Germinal center (tissue), 1 donor: ENCODE measurements at places on chromosomes 2 and 18.

DNA sequence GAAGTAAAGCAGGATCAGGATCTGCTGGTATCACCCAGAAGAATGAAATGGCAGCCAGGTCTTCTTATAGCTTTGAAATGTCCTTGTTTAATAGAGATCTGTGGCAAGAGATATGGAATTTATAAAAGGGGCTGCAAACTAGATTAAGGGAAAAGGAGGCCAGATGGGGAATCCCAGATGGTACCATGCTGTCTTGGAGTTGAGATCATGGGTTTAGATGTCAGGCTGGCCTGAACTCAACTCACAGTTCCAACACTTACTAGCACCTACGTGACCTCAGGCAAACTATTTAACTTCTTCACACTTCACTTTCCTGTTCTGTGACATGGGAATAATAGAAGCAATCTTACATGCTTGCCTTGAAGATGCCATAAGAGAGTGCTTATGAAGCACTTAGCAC lies 188.2 kb downstream of the ALK start:
- DNase-seq: no peak

- DNase-seq: no peak
Measured at GRCh38 chr2:225437319-225437718, 37.8 kb downstream of the NYAP2 start.

GRCh38 chr2:65655000-65655399 lies 222.6 kb upstream of the SPRED2 start:
- DNase-seq: no peak

GRCh38 chr2:26401739-26402541 lies at the start of gene DRC1:
TSS of gene DRC1 (plus strand) at chr2:26401920. CDS start at chr2:26401990, 70 bp downstream.
- peak; percentile 57 for DNase-seq

GRCh38 chr2:26925100-26925791 lies 45.2 kb upstream of the MAPRE3 start:
- no peak for DNase-seq

DNA sequence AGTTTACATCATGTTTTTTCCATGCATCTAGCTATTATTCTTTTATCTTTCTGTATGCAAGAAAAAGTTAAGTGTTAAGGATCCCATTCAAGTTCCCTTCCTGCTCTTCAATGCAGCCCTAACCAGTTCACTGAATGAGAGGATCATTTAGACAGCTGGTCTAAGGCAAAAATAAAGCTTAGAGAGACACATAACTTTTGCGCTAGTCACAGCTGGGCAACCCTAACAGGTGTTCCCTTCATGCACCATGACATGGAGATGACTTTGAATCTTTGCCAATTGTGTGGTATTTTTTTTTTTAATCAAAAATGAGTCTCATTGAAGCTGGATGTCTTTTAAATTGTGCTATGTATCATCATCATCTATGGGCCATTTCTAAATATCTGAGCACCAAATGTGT lies 393.8 kb upstream of the CYRIA start:
- no peak for DNase-seq

GRCh38 chr2:214135966-214136365 lies 274.9 kb upstream of the VWC2L start:
- no peak for DNase-seq

- DNase-seq: no peak
Measured at GRCh38 chr2:230410263-230410662, 5.7 kb upstream of the SP100 start.

- DNase-seq: no peak
Measured at GRCh38 chr18:22283397-22283796, 114.0 kb downstream of the GATA6 start.

DNA sequence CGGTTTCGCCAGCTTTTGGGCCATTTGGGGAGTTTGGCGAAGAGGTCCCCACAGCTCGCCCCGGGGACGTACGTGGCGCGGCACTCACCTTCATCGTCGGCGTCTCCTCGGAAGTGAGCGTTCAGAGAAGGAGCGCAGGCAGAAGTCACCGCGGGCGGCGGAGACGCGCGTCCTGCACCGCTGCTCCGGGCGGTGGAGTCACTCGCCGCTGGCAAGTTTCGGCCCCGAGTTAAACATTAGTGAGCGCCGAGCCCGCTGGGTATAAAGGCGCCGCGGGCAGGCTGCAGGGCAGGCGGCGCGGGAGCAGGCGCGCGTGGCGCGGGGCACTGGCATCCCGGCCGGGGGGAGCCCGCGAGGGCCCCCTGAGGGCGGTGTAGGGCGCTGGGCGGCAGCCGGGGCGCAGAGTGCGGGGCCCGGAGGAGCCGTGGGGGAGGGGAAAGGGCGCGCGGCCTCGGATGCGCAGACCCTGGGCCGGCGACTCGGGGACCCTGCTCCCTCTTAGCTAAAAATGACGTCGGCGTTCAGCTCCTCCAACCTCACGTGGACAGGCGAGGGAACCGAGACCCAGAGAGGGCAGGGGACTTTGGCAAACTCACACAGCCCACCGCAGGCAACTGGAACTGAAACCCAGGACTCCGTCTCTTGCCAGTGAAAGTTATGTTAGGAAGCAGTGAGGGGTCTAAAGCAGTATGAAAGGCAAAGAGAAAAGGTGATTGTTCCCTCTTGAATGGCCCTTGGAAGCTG lies at the start of gene DPP4:
TSS of gene DPP4 (minus strand) at position 328 of the 744 bp plus-strand sequence. CDS start at position 94, 234 bp downstream.
- DNase-seq: peak; percentile 59

DNA sequence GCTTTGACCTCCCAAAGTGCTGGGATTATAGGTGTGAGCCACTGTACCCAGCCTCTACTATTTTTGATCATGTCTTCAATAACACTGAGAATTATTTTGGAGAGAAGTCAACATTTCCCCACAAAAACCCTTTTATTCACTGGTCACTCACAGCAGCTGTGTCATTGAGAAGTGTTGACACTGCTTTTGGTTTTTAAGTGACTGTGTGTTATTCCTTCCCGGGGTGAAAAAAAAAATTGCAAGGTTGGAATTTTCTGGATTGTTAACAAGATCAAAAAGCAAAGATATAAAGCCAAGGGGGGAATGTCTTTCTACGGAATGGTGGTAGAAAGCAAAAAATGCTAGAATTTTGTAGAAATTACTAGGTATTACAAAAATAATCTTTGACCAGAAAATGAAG lies 61.5 kb downstream of the TANC1 start:
- no peak for DNase-seq

- DNase-seq: no peak
Measured at GRCh38 chr2:49042488-49042887, 111.8 kb downstream of the FSHR start.

DNA sequence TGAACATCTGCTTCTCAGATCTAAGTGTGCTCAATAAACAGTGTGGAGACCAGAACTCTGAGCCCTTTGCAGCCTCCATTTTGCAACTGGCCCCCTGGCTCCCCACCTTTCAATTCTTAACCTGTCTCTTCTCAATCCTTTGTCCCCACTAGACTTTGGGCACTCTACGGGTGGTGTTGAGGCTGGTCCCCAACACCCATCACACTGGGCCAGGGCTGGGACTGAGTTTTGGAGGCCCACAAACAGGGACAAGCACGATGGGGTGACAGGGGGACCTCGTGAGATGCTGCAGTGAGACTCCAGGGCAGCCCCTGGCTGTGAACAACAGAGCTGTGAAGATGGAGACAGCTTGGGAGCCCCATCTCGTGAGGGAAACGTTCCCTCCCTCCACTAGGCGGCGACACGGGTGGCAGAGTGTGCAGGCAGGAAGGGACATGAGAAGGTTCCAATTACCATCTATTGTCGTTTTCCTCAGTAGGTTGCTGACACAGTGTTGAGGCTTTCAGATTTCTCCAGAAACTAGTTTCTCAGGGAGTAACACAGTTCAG lies 1.2 kb downstream of the ANKMY1 start:
- DNase-seq: peak; percentile 70

DNA sequence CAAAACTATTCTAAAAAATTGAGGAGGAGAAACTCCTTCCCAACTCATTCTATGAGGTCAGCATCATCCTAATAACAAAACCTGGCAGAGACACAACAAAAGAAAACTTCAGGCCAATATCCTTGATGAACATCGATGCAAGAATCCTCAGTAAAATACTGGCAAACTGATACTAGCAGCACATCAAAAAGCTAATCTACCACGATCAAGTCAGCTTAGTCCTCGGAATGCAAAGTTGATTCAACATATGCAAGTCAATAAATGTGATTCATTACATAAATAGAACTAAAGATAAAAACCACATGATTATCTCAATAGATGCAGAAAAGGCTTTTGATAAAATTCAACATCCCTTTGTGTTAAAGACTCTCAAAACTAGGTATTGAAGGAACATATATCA lies 63.1 kb downstream of the EHBP1 start:
- no peak for DNase-seq

DNA sequence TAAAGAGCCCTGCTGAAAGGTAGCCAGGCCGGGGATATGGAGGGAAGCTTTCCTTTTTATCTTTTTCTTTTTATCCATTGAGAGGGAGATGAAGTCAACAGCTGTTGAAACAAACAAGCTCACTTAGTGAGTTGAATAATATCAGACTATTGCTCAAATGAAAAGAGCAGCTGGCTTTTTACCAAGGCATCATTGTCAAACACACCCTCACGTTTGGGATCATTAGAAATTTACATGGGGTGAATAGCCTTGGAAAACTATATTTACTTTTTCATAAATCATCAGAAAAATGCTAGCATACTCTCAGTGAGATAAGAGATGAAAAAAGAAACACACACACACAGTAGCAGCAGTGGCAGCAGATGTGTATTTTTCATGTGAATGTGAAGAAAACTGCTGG lies 71.5 kb upstream of the HNMT start:
- DNase-seq: no peak

DNA sequence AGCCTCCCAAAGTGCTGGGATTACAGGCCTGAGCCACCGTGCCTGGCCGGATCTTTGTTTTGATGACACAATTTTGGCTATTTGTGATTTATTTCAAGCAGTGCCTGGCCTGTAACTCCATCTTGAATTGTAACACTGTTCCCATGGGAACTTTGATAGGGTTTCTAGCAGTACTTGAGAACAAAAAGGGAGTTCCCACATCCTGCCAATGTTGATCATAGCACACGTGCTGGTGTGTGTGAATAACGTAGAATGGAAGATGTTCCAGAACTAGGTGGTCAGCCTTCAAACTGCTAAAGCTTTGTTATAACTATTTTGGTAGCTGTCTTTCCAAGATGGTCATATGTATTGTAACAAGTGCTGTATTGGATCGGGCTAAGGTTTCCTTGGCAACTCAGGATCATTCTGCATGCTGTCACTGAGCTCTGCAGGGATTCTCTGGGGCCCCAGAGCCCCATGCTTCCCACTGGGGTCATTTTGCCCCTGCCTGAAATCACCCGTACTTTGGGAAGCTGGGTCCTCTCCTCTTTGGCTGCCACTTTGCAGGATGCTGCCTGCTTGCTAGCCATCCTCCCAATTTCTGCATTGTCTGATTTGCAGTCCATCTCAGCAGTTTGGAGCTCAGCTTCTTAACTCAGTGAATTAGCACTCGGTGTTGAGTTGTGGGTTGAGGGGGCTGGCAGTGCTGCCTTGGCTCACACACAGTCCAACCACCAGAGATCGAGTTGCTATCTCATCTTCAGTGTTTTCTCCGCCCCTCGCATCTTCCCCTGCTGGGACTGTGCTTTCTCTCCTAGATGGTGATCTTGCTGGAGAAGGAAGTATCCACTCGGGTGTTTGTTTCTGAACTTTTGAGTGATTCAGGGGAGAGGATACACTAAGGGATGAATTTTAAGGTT lies 26.8 kb downstream of the SH3RF3 start:
- no peak for DNase-seq

GRCh38 chr2:123162400-123163016 lies 862.6 kb upstream of the CNTNAP5 start:
- no peak for DNase-seq

GRCh38 chr18:61608316-61608715 lies 275.1 kb downstream of the CDH20 start:
- DNase-seq: no peak

DNA sequence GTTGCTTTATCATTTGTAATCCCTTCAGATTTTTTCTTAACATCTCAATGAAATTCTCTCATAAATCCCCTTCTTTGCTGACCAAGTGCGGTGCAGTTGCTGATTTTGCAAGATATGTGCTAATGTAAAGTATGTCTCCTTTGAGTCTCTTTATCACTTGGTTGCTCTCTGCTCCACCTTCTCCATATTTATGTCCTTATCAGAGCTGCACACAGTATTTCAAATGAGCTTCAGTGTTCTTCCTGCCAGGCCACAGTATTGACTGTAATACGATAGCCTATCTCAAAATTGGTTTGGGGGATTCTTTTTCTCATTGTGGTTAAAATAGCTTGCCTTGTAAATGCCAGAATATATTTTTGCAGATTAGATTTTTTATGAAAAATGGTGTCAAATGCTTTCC lies 32.2 kb downstream of the MAIP1 start:
- no peak for DNase-seq

- DNase-seq: no peak
Measured at GRCh38 chr2:99481527-99481926, 8.3 kb downstream of the REV1 start.

DNA sequence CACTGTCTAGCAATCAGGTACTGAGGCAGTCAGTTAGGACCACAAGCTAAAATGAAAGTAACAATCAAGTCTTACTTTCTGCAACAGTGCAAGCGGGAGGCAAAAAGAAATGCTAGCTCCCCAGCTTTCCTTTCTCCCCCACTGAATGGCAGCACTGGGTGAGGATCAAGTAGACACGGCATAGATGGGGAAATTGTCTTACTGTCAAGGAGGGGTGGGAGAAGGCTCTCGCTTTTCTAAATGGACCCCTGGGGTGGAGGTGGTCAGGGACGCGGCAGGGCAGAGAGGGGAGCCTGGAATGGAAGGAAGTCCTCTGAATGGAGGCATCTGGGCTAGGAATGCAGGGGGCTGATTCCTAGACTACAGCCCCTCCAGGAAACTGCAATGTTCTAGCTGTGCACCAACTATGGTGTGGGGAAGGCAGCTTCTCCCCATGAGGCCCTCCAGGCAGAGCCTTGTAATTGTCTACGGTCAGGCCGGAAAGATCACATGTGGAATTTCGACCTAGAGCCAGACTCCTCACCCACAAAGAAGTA lies 24.3 kb downstream of the METTL8 start:
- DNase-seq: no peak

GRCh38 chr2:143564419-143564818 lies 435.2 kb downstream of the ARHGAP15 start:
- DNase-seq: peak; percentile 17

GRCh38 chr2:71989671-71990070 lies 158.0 kb downstream of the CYP26B1 start:
- no peak for DNase-seq

DNA sequence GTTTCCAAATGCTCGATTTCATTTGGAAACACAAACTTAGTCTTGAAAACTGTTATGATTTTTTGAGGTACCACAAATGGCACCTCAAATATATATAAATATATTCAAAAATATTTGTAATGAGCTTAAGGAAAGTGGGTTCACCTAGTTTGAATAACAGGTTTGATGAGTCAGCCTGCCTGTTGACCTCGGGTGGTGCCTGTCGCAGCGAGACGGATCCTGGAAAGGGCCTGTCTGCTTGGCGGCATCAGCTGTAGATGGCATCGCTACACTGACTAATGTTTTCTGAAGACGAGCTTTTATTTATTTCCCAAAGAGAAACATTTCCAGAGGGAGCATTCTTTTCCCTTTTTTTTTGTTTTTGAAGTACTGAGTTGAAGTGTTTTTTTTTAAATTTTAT lies 6.9 kb downstream of the ALLC start:
- DNase-seq: no peak

- no peak for DNase-seq
Measured at GRCh38 chr2:177568390-177568789, 175.8 kb downstream of the AGPS start.
